ENCODE measurements at places on chromosomes 7 and 10.

- DNase-seq = no peak
Observed at GRCh38 chr10:124428207-124428777, 9.6 kb upstream of the OAT start.

DNA sequence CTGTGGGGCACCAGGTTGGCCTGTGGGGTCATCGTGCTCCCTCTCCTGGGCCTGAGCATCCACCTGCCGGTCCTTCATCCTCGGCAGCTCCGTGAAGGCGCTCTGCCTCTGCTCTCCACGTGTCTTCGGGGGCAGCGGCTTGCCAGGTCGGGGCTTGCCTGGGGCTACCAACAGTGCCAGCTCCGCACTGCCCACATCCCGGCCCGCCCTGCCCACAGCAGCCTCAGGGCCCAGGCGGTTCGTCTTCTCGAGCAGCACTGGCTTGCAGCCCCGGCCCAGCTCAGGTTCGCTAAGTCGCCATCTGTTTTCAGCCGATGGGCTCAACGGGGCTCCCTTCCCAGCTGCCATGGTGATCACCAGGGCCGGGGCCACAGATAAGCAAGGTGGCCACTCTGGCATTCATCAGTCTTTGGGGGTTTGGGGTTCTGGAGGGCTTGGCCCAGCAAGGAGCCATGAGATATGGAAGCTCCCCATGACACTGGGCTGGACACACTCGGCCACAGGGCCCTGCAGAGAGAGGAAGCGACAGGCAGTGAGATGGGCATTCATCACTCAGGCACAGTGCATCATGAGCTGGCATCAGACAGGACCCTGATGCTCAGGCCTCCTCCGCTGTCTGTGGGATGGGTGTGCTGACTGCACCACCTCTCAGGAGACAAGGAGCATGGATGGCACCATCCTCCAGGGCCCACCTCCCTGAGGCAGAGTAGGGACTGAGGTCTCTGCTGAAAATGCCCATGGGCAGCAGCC lies 15.5 kb downstream of the ZNF488 start:
- no peak for DNase-seq

DNA sequence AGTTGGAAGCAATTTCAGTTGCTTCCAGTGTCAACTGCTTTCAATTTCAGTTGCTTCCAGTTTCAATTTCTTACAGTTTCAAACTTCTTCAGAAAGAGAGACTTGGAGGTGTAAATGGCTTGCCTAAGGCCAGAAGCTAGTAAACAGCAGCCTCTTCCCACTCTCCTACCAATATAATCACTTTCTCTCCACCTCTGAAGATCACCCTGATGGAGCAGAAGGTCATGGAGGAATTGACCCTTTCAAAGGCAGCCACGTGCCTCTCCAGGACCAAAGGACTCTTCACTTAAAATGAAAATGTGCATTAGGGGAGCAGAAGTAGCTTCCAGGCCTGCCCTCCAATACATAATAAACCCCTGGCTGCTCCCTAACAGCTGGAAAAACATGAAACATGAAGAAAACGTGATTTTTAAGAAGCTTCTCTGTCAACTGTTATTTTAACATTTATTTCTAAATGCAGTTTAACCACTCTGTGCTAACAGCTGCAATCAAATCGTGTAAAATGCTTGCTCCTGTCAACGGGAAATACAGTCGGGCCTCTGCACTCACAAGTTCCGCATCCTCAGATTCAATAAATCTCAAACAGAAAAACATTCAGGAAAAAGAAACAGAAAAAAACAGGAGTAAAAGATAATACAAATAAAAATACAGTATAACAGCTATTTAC lies 1020.6 kb downstream of the XPNPEP1 start:
- no peak for DNase-seq

- DNase-seq = no peak
Observed at GRCh38 chr10:16847644-16848043, 30.4 kb upstream of the RSU1 start.

DNA sequence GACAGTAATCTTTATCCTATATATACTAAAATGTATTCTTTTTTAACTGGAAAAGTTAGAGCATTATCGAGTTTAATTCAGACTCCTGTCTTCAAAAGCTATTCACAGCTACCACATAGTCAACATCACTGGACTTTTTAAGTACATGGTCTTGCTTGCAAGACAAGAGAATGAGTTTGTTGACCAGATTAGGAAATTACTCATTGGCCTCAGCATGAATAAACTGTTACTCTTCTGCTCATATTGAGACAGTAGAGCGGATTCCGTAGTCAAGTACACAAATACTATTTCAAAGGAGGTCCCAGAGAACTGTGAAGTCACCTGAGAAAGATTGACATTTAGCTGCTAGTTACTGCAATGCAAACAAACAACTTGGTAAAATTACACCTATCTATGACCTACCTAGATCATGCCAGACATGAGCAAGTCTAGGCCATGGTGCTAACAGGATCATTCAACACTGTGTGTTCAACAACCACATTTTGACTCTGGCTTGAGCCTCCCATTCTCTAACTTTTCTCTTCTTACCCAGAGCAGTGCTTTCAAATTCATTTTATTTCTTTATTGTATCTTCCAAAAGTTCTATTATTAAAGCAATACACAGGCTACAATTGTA lies 280.9 kb downstream of the NEBL start:
- DNase-seq = no peak

GRCh38 chr10:117004227-117005025 lies 561 bp downstream of the SHTN1 start:
- peak; percentile 71 for DNase-seq
